ENCODE measurements at places on chromosomes 2 and 18.

DNA sequence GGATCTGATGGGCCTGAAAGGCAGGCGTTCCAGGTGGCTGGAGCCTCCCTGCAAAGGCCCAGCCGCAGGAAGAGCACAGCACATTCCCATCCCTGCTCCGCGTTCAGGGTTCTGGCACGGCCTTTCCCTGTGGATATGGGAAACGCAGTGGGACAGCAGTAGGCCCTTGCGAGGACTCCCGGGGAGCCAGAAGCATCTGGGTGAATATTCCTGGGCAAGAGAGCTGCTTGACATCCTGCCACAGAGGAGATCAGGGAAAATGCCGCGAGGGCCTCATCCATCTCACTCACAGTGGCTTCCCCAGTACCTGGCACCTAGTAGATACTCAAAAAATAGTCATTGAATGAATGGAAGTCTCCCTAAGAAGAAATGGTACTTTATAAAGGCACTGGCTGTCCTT lies 3.1 kb upstream of the ADCY3 start:
- DNase-seq, result no peak

DNA sequence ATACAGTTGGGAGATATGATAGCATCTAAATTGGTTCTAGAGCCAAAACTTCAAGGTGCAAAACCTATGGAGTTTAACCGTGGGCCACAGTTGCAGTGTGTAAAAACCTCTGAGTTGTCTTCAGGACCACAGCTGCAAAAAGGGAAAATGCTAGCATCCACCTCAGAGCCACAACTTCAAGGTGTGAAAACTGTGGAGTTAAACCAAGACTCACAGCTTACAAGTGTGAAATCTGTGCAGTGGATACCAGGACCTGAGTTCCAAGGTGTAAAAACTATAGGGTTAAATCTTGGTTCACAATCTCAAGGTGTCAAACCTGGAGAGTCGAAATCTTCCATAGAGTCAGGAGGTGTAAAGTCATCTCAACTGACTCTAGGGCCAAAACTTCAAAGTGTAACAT lies 10.4 kb upstream of the ZNF512 start:
- no peak for DNase-seq

DNA sequence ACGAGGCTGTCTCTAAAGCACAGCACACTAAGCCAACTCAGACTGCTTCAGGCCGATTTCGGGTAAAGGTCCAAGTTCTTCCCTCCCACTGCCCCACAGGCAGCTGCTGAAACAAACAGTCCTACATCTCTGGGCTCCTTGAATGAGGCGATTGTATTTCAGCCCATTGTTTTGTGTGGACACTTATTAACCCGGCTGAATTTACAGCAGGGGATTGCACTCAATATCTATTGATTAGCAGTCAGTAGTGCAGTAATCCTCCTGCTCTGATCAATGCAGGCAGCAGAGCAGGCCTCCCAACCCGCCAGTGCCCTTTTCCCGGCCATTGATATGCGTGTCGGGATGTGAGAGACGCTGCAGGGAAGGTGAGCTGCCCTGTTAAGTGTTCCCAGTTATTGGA lies 330.1 kb downstream of the CMPK2 start:
- no peak for DNase-seq

- no peak for DNase-seq
Measured at GRCh38 chr2:112168422-112169124, 30.4 kb downstream of the FBLN7 start.

DNA sequence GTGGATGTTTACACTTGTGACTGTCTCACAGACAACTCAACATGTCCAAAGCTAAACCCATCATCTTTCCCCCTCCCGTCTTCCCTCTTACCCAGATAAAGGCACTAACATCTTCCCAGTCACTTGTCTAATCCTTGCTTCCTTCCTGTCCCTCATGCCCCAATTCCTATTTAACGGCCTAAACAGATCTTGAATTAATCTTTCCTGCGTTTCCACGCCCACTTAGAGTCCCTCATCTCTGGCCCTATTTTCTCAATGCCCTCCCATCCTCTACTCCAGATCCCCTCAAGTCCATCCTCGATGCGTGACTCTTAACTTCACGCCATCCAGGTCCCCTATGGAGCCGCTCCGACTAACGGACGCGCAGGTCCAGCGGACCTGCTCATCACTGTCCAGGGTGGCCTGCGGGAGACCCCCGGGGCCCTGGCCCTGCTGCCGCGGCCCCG lies 682 bp upstream of the SCLY start:
- DNase-seq, result no peak
